CD4-positive, CD25-positive, alpha-beta regulatory T cell (primary cell): ENCODE measurements at places on chromosomes 7 and 10. TPM values are rescaled to one million over a fixed set of nuclear protein-coding genes. Genes with fewer than 3 reads are reported as not detected.

GRCh38 chr7:148809856-148810255 lies 74.2 kb downstream of the EZH2 start:
- no peak for DNase-seq

DNA sequence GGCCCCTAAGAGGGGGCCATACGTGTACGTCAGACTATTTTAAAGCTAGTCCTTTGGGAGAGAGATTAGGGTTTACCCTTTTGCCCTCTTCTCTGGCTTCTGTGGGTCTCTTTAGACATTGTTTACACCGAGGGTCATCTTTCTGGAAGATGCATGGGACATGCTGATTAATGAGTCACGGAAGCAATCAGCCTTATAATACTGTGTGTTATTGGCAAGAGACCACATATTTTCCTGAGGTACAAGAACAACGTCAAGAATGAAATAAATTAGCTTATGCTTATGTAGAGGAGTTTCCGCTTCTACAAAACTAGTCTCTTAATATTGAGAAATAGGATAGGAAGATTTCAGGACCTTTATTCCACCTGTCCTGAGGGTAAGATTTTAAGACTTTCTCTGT lies 327.7 kb downstream of the BBS9 start:
- DNase-seq = no peak

DNA sequence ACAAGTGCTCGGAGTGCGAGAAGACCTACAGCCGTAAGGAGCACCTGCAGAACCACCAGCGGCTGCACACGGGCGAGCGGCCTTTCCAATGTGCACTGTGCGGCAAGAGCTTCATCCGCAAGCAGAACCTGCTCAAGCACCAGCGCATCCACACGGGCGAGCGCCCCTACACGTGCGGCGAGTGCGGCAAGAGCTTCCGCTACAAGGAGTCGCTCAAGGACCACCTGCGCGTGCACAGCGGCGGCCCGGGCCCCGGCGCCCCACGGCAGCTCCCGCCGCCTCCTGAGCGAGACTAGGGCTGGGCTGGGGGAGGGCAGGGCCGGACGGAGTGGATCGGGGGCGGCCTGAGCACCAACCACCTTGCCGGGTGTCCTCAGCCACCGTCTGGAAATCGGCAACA lies 15.1 kb upstream of the ZNF212 start:
- DNase-seq = no peak

DNA sequence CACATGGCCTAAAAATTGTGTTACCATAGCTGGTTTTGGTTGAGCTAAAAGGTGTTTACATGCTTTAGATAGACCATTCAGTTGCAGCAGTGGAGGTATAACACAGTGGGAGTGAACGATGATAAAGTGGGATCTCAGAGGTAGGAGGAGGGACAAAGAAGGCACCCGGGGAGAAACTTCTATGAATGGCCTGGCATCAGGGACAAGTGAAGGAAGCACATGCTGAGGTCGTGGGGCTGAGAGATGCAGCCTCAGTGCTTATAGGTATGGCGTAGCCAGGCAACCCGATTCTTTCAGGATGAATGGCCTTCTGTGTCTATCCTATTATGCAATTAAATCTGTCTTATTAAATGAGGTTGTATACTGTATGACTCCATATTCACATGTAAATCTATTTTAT lies 3.9 kb upstream of the CDK6 start:
- no peak for DNase-seq

DNA sequence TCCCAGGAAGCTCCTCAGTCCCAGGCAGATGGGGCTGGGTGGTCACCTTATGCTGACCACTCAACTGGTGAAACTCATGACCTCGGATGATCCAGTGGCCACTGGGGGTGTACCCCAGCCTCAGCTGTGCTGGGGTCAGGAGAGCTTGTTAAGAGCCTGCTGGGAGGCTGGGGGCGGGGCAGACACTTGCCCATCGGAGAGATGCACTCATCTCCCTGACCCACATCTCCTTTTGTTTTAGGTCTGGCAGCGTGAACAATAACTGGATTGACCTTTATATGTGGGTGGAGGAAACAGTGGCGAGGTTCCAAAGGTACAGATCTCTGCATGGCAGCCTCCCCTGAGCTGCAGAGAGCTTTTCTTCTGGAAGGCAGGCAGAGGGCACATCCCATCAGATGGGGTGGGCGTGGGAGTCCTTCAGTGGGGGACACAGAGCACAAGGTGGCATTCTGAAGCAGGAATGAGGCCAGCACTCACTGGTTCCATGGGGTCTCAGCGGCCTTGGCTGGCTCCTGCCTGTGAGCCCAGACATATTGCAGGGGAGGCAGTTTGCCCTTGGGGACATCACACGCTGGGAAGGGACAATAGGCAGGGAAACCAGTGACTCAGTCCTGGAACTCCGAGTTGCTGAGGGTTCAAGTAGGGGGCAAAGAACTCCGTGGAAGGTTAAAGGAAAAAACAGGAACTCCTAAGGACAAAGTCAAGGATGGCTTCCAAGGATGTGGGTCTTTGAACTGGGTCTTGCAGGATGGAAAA lies 5.2 kb downstream of the ANTXRL start:
- no peak for DNase-seq

DNA sequence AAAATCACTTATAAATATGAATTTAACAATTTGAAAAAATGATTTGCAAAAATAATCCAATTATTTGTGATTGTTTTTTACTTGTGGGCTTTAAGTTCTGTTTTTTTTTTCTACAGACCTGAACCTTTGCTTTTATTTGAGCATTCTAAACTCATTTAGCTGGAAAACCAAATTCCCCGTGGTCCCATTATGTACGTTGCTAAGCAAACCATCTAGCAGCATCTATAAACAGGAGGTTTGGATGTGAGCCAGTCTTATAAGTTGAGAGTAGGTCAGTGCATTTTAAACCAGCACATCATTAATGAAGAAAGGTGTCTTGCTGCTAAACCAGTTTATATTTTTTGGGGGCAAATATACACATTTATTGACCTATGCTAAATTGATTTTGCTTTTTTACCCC lies 77.3 kb downstream of the LRRN3 start:
- no peak for DNase-seq

DNA sequence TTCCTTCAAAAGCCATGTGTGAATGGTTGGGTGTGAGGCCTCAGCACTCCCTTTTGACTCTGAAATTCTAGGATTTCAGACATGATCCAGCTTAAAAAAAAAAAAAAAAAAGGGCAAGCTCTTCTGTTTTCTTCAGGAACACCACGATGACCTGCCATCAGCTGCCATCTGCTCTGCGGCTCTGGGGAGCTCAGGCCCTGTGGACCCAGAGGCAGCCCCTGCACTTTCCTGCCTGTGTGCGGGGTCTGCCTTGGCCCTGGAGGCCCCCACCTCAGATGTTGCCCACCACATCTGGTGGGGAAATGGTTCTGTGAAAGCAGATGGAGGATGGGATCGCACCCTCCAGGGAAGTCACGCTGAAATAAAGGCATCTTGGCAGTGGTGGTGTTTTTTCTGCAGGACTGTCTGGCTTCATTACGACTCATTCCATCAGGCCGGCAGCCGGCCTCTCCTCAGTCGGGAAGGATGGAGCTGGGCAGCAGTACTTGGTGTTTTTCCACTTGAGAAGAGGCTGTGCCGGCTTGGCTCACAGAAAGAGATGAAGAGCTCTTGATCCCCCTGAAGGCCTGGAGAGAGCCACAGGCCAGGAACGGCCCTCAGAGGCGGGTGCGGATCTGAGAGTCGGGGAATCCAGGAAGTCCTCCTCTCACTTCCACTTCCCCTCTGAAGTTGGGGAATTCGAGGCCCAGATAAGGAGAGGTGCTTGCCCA lies 66.1 kb upstream of the AQP1 start:
- no peak for DNase-seq

- no peak for DNase-seq
Observed at GRCh38 chr10:69406816-69407580, 9.7 kb downstream of the TACR2 start.

DNA sequence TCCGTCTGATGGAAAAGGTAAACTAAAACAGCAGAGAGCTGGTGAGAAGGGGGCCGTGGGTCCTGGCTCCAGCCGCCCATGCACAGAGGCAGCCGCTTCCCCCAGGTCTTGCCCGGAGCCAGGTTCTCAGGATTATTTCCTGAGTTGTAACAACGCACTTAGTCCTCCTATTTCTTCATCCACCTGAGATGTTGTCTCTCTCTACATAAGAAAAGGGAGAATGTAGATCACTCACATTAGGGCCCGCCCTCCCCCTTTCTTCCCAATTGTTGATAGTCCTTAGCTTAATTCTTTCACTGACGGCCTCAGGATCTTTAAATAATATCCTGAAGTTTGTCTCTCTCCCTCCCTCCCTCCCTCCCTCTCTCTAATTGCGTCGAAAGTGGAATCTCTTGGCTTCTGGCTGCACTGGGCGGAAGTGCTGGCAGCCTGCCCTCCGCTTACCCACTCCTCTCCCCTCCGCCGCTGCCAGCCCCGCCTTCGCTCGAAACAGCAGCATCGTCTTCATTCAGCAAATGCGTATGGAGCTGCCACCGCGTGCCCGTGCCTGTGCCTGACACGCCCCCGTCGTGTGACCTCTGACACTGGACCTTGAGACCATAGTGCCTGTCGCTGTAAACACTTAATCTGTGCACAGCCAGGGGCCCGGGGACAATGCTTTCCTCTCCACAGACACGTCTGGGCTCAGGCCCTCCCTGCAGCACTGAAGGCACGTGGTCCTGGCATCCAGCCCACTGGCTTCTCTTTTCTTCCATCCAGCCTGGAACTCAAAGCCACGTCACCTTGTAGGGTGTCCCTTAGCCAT lies 174.5 kb upstream of the PPP2R2D start:
- DNase-seq = no peak

DNA sequence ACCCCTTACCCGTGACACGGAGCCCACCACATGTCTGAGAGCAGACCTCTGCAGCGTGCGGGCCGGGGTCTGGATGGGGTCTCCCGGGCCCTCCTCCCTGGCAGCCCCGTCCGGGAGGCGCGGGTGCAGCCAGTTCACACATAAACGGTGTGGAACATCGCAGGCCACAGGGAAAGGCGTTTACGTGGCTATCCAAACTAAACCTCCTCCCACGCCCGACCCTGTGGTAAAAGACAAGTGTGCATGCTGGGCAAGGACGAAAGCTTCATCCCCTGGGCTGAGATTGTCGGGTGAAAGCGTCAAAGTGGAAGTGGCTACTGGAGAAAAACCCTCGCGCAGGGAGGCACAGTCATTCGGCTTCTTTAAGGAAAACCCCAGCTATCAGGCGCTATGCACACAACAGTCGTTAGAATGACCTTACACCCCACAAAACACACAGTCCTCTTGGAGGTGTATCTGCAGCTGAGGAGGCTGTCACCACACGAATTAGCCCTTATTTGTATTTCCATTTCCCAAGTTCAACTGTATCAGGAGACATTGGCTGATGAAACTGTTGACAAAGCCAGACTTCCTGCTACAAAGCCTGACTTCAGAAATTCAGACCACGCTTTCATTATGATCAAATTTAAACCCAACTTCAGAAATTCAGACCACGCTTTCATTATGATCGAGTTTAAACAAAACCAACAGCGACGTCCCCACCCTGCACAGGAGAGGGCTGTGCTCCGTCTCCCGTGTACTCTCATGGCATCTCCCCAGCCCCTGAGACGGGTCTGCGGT lies 15.3 kb downstream of the GPER1 start:
- DNase-seq = no peak

DNA sequence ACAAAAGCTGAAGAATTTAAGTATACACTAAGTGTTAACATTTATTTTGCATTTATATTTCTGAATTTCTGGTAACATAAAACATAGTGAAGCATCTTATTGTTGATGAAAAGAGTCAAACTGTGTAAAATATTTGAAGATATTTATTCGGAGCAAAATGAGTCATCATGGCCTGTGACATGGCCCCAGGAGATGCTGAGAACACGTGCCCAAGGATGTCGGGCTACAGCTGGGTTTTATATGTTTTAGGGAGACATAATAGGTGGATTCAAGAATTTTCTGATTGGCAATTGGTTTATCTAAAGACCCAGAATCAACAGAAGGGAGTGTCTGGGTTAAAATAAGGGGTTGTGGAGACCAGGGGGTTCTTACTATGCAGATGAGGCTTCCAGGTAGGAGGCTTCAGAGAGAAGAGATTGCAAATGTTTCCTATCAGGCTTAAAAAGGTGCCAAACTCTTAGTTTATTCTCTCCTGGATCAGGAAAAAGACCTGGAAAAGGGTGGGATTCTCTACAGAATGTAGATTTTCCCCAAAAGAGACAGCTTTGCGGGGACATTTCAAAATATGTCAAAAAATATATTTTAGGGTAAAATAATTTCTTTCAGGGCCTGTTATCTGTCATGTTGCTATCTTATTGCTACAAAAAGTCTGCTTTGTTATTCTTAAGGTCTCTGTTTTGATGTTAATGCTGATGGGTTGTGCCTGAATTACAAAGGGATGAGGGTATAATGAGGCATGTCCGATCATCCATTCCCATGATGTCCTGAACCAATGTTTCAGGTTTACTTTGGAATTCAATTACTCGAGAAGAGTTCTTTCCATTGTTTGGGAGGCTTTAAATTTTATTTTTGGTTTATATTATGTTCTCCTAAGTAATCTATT lies 74.5 kb downstream of the VWDE start:
- no peak for DNase-seq

GRCh38 chr10:69567920-69568319 lies 5.3 kb downstream of the NEUROG3 start:
- no peak for DNase-seq

- DNase-seq = no peak
Observed at GRCh38 chr7:139092090-139092796, 17.3 kb downstream of the ZC3HAV1 start.

DNA sequence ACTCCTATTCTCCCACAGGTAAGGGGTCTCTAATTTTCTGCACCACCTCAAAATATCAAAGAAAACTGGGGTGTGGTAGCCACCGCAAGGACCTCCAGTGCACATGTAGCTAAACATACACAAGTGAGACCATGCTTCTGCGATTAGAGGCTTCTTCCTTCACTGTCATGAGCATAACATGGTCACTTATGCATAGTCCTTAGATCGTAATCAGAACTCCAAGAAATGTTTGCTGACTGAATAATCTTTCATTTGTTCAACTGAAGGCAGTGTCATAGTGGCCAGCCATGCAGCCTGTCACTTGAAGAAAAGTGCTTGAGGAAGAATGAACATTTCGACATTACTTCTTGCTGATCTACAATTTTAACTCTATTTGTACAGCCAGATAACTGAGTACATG lies 14.6 kb downstream of the TWIST1 start:
- DNase-seq = no peak

- DNase-seq = no peak
Observed at GRCh38 chr10:52759154-52759553, 13.4 kb downstream of the MBL2 start.

GRCh38 chr7:28941633-28942032 lies 16.5 kb downstream of the TRIL start:
- DNase-seq = no peak

DNA sequence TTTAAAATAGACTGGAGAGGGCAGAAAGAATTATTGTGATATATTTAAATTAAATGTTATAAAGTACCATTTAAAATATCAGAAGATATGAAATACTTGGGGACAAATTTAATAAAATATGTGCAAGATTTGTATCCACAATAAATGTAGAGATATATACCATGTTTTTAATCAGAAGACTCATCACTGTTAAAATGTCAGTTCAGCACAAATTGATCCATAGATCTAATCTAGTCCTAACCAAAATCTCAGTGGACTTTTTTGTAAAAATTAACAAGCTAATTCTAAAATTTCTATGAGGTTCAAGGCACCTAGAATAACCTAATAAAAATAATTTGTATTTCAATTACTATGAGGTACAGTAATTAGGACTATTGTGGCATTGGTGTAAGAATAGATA lies 96.4 kb downstream of the CTNNA3 start:
- no peak for DNase-seq

Gene ENO4
- not detected for total RNA-seq

Gene C10orf67
- 0.49 TPM for total RNA-seq

Gene C10orf90
- not detected for total RNA-seq

Gene ATP5F1C
- total RNA-seq = 167 TPM

Gene COL28A1
- 0.35 TPM for total RNA-seq

Gene SPDYE16
- 2.9 TPM for total RNA-seq

Gene PLEKHA1
- total RNA-seq = 35.9 TPM

Gene FKBP6
- total RNA-seq = not detected
